ENCODE measurements at places on chromosomes 4 and X.

DNA sequence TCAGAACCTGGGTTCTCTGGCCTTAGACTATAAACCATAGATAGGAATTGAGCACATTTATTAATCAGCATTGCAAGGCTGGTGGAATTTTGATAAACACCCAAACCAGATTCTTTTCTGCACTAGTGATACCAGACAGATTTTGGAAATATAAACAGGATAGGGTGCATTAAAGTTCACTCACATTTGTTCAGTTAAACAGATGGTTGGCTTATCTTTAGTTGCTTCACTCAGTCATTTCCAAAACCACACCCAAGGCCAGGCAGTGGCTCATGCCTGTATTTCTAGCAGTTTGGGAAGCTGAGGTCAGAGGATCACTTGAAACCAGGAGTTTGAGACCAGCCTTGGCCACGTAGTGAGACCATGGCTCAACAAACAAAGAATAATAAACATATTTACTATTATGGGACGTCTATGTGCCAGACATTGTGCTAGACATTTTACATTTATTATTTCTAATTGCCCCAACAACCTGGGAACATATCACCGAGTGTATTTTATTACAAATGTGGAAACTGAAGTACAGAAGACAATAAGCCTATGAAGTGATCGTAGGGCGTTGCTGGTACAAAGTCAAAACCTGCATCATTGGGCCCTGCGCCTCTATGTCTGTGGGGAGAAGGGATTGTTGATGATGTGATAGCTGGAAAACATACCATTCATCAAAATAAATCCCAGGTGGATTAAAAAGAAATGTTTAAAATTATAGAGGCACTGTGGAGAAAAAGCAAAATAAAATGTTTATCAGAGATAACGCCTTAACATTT lies 15.0 kb downstream of the ADD1 start:
- DNase-seq = no peak

DNA sequence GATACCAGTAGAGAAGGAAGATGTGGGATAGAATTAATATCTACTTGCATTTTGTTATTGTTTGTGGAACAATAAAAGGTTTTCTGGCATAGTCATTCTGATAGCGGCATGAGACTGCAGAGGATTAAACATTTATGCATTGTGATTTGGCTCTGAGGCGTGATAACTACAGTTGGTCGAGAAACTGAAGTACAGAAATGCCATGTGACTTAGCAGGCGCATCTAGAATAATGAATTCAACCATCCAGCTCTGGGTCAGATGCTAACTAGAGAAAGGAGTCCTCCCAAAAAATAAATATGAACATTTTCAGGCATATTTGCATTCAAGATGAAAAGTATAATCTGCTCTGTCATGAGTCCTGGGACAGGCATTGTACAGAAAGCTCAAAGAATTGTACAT lies 62.8 kb downstream of the CCSER1 start:
- DNase-seq = no peak

DNA sequence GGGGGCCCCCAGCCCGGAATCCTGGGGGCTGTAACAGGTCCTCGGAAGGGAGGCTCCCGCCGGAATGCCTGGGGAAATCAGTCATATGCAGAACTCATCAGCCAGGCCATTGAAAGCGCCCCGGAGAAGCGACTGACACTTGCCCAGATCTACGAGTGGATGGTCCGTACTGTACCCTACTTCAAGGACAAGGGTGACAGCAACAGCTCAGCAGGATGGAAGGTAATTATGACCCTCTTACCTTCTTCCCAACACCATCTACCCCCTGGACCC lies 1.0 kb downstream of the FOXO4 start:
- DNase-seq = no peak

DNA sequence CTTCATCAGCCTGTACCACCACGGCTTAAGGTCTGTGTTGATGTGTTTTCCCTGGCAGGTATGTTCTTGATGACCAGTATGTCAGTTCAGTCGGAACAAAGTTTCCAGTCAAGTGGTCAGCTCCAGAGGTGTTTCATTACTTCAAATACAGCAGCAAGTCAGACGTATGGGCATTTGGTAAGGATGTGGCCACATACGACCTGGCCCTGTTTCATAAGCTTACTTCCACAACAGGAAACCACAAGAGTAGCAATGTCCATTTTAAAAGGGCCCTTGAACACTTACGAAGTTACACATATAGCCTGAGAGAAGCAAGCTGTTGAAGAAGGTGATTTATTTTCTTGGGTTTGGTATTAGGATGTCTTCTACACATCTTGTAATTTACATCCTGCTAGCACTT lies 46.1 kb downstream of the BMX start:
- no peak for DNase-seq

- no peak for DNase-seq
Measured at GRCh38 chr4:102193145-102193544, 152.1 kb downstream of the SLC39A8 start.

DNA sequence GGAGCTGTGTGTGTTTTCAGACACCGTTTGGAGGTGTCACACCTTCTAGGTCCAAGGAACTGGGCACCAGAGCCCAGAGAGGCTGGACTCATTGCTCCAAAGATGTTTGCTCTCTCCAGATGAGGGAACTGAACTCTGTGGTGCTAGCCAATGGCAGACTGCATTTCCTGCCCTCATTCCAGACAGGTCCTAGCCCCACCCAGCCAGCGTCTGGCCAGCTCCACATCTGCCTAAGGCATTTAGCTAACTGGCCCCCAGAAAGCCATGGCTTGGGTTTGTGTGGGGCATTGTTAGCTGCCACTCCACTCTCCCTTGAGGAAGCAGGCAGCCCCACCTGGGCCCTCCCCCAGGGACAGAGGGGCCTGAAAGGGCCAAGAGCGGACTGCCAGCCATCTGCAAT lies 11.4 kb downstream of the FGD1 start:
- no peak for DNase-seq

- no peak for DNase-seq
Measured at GRCh38 chrX:104749951-104750610, 184.1 kb downstream of the IL1RAPL2 start.

DNA sequence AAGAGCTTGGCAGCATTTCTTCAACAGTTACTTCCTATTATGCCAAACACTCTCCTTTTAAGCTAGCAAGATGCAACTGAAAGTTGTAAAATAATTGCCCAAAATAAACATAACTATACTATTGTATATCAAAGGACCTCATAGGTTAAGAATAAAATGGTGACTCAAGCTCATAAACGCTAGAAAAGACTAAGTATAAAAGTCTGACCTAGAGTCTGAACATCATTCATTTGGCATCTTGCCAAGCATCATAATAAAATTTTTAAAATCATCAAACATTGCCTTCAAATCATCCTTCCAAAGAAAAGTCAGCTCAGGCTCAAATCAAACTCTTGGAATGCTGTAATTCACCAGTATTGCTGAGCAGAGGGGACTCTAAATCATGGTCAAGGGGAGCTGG lies 281.2 kb downstream of the QDPR start:
- DNase-seq = no peak

DNA sequence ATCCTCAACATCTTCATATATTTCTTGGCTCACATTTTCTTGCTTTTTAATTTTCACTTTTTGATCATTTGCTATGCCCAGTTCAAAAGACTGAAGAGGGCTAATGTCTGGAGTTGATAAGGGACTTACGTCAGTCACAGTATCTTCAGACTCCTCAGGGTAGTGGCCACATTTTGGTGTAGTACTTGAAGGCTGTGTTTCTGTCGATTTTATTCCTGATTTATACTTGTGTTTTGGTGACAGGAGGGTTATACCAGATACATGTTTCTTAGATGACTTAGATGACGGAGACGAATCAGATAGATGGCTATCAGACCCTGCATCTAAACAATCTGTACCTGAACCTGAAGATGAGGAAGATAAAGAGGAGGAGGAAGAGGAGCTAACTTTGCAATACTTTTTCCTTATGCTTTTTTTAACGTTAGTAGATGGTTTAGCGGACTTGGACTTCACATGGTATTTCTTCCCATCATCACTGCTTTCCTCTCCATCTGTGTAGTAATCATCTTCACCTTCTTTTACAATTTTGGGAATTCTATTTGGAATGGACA lies 13.4 kb downstream of the CFAP97 start:
- no peak for DNase-seq

GRCh38 chr4:8010618-8011017 lies 71.0 kb upstream of the AFAP1 start:
- no peak for DNase-seq

GRCh38 chr4:15378062-15378461 lies 49.8 kb upstream of the C1QTNF7 start:
- no peak for DNase-seq

DNA sequence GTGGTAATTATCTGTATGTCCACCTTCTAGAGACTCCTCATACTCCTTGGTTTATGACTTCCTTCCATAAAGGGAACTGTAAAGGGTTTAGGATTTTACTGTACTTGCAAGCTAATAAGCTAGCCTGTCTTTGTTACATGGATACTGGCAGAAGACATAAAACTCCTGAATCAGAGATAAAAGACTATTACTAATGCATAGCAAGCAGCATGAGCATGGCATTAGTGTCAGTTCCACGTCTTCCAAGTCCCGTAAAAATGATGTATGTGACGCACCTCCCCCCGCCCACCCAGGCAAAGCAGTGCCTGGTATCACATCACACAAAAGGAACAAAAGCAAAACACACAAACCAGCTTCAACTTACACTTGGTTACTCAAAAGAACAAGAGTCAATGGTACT lies 71.0 kb downstream of the SLC10A6 start:
- DNase-seq = no peak

DNA sequence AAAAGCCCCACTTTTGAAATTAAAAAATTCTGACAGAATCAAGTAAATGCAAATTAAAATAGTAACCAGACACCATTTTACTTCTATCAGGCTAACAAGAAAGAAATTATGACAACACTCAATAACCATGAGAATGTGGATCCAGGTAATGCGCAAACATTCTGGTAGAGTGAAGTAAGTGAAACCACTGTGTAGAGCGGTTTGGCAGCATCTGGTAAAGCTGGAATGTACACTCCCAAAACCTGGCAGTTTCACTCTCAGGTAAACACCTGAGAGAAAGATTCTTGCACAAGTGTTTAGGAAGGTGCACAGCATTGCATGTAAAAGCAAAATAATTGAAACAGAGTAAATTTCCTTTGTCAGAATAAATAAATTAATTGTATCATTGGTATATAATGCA lies 81.8 kb downstream of the TRIML1 start:
- DNase-seq = no peak

- DNase-seq = no peak
Measured at GRCh38 chr4:89307446-89308160, at the start of gene GPRIN3. GPRIN3 (minus strand) TSS chr4:89307800; CDS start chr4:89250110, 57,690 bp downstream.

- DNase-seq = no peak
Measured at GRCh38 chr4:139951021-139951420, 203.0 kb downstream of the MAML3 start.

- DNase-seq = no peak
Measured at GRCh38 chrX:112614640-112615039, 65.1 kb downstream of the LHFPL1 start.

DNA sequence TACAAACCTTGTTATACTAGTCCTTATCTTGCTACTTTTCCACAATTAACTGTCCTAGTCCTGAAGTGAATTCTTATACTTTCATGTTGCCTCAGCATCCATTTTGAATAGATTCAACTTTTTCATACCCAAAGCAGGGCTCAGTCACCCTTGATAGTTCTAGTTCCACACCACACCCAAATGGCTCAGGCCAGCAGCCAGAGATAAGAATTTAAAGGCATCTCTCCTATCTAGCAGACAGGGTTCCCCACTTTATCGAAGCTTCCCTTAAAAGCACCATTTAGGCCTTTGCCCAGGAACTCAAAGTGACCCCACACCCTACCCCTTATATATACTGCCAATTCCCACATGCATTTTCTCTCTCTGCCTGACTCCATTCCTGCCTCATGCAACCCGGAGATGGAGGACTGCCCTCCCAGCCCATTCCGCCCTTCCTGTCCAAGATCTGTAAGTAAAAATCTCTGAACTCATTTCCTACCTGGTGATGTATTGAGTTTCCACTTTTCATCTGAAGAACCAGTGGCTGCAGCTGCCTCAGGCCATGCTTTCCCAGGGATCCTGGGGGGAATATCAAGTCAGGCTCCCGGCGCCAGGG lies 63.7 kb upstream of the TXK start:
- DNase-seq = no peak

GRCh38 chr4:147311956-147312355 lies 168.9 kb upstream of the EDNRA start:
- no peak for DNase-seq

DNA sequence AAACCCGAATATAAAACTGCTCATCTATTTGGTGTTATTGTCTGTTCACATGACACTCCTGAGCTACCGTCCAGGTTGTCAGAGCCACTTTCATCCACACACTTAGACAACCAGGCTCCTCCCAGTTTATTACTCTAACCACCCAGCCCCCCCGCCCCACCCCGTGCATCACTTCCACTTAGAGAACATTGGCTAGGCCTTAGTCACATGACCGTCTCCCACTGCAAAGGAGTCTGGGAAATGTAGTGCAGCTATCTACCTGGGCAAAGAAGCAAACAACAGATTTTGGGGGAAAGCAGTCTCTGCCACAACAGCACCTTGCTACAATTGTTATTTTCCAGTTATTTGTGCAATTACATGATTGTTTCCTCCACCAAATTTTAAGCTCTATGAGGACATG lies 57.6 kb upstream of the RBPJ start:
- no peak for DNase-seq

GRCh38 chr4:43282534-43282933 lies 390.0 kb downstream of the GRXCR1 start:
- DNase-seq = no peak

DNA sequence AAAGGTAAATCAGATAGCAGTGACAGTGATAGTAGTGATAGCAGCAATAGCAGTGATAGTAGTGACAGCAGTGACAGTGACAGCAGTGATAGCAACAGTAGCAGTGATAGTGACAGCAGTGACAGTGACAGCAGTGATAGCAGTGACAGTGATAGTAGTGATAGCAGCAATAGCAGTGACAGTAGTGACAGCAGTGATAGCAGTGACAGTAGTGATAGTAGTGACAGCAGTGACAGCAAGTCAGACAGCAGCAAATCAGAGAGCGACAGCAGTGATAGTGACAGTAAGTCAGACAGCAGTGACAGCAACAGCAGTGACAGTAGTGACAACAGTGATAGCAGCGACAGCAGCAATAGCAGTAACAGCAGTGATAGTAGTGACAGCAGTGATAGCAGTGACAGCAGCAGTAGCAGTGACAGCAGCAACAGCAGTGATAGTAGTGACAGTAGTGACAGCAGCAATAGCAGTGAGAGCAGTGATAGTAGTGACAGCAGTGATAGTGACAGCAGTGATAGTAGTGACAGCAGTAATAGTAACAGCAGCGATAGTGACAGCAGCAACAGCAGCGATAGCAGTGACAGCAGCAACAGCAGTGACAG lies 6.1 kb downstream of the DSPP start:
- no peak for DNase-seq

GRCh38 chr4:71066737-71067716 lies 73.6 kb downstream of the DCK start:
- DNase-seq = no peak

- peak; percentile 79 for DNase-seq
Measured at GRCh38 chrX:45710081-45710801, 509.6 kb upstream of the DIPK2B start.
